MG63 (cell line): ENCODE measurements at places on chromosomes 7 and 10. TPM values are rescaled to one million over a fixed set of nuclear protein-coding genes. Genes with fewer than 3 reads are reported as not detected.

Gene TMEM196
- total RNA-seq: not detected in 2 replicates

Gene BAG3
- total RNA-seq: 26.9 and 31.9 TPM in 2 replicates

Gene STEAP4
- not detected in 2 replicates for total RNA-seq

Gene ZNF727
- total RNA-seq: not detected in 2 replicates

Gene FAM25A
- 12.0 TPM in 1 of 2 replicates, not detected in the other for total RNA-seq

Gene TMEM184A
- not detected in 2 replicates for total RNA-seq

Gene ACSM6
- not detected in 2 replicates for total RNA-seq

Gene NRAP
- not detected in 2 replicates for total RNA-seq

Gene PPP1R17
- total RNA-seq: not detected in 2 replicates

Gene FAM221A
- 0.63 and 1.6 TPM in 2 replicates for total RNA-seq

Gene COL28A1
- total RNA-seq: not detected in 2 replicates

Gene SEM1
- total RNA-seq: 15.8 and 33.8 TPM in 2 replicates

Gene PLAU
- 169 and 219 TPM in 2 replicates for total RNA-seq

Gene HOXA13
- 0.30 and 1.5 TPM in 2 replicates for total RNA-seq

Gene LIPJ
- total RNA-seq: not detected in 2 replicates

Gene ITPRID1
- total RNA-seq: not detected in 2 replicates

Gene C10orf67
- not detected in 2 replicates for total RNA-seq

Gene PTF1A
- not detected in 2 replicates for total RNA-seq

Gene PLAC9
- 2.8 and 3.8 TPM in 2 replicates for total RNA-seq

Gene C10orf105
- total RNA-seq: not detected in 2 replicates

Gene PKD2L1
- total RNA-seq: not detected in 2 replicates

Gene ARHGAP21
- total RNA-seq: 29.1 and 48.7 TPM in 2 replicates

Gene CPN1
- not detected in 2 replicates for total RNA-seq

Gene PCDH15
- total RNA-seq: 0.81 TPM in 1 of 2 replicates, not detected in the other

Gene PTN
- 0.20 TPM in 1 of 2 replicates, not detected in the other for total RNA-seq

Gene PRLHR
- total RNA-seq: not detected in 2 replicates

Gene KIN
- 13.0 and 34.8 TPM in 2 replicates for total RNA-seq

Gene GOLGA7B
- total RNA-seq: 0.20 TPM in 1 of 2 replicates, not detected in the other

Gene ASAH2
- total RNA-seq: 0.22 and 0.76 TPM in 2 replicates

Gene NANOS1
- total RNA-seq: 10.2 and 11.3 TPM in 2 replicates

Gene LIPM
- total RNA-seq: not detected in 2 replicates

Gene PRSS58
- total RNA-seq: not detected in 2 replicates

Gene NODAL
- not detected in 2 replicates for total RNA-seq

Gene OR6V1
- not detected in 2 replicates for total RNA-seq

Gene SPDYE2B
- total RNA-seq: not detected in 2 replicates

Gene CEP55
- total RNA-seq: 74.7 and 98.6 TPM in 2 replicates

Gene NFKB2
- total RNA-seq: 15.8 and 22.7 TPM in 2 replicates

Gene SLC26A3
- not detected in 2 replicates for total RNA-seq

Gene KMT2E
- total RNA-seq: 5.1 and 6.7 TPM in 2 replicates

Gene CPED1
- 3.3 and 3.7 TPM in 2 replicates for total RNA-seq

Gene ICA1
- not detected in 2 replicates for total RNA-seq

Gene ATRNL1
- 0.79 and 1.7 TPM in 2 replicates for total RNA-seq

Gene EGFR
- total RNA-seq: 20.3 and 21.0 TPM in 2 replicates

Gene CALML5
- not detected in 2 replicates for total RNA-seq

Gene GRM3
- total RNA-seq: not detected in 2 replicates

Gene RASA4B
- total RNA-seq: 0.12 and 1.7 TPM in 2 replicates

Gene CHPF2
- total RNA-seq: 15.4 and 26.5 TPM in 2 replicates

Gene OPN4
- total RNA-seq: not detected in 2 replicates

Gene CLRN3
- total RNA-seq: not detected in 2 replicates

Gene IGF2BP3
- 51.8 and 80.7 TPM in 2 replicates for total RNA-seq

Gene LRRC72
- not detected in 2 replicates for total RNA-seq

Gene CALY
- not detected in 2 replicates for total RNA-seq

Gene TEX36
- not detected in 2 replicates for total RNA-seq

Gene HSPA12A
- 2.6 and 2.8 TPM in 2 replicates for total RNA-seq

Gene KEL
- not detected in 2 replicates for total RNA-seq

Gene ZC3HAV1
- total RNA-seq: 23.0 and 23.4 TPM in 2 replicates

Gene ITIH5
- 0.44 TPM in 1 of 2 replicates, not detected in the other for total RNA-seq

Gene LRRC18
- not detected in 2 replicates for total RNA-seq

Gene SGCE
- 16.8 and 24.7 TPM in 2 replicates for total RNA-seq

Gene STOX1
- total RNA-seq: 1.8 TPM in 1 of 2 replicates, not detected in the other
